Hair follicle dermal papilla cell (primary cell): ENCODE measurements at places on chromosomes 12 and 14. TPM values are rescaled to one million over a fixed set of nuclear protein-coding genes. Genes with fewer than 3 reads are reported as not detected.

The GUCY2C gene
- total RNA-seq, result not detected in 2 replicates

The CBLN3 gene
- 0.97 and 4.4 TPM in 2 replicates for total RNA-seq

The CELA1 gene
- not detected in 2 replicates for total RNA-seq

The HOXC12 gene
- not detected in 2 replicates for total RNA-seq

The TAS2R30 gene
- 3.6 and 8.8 TPM in 2 replicates for total RNA-seq

The AMN gene
- total RNA-seq, result 0.16 and 0.24 TPM in 2 replicates

The TMPRSS12 gene
- total RNA-seq, result not detected in 2 replicates

The IL26 gene
- total RNA-seq, result not detected in 2 replicates

The MDM1 gene
- 9.1 and 14.4 TPM in 2 replicates for total RNA-seq

The RAD9B gene
- 0.65 and 0.97 TPM in 2 replicates for total RNA-seq

The BEGAIN gene
- not detected in 2 replicates for total RNA-seq

The VASH1 gene
- 1.3 and 2.3 TPM in 2 replicates for total RNA-seq

The CLEC4D gene
- not detected in 2 replicates for total RNA-seq

The ERG28 gene
- 6.7 and 9.7 TPM in 2 replicates for total RNA-seq

The KRT73 gene
- not detected in 2 replicates for total RNA-seq

The TNFRSF1A gene
- total RNA-seq, result 214 and 306 TPM in 2 replicates

The GDF3 gene
- total RNA-seq, result not detected in 2 replicates

The CLSTN3 gene
- total RNA-seq, result 7.7 and 13.3 TPM in 2 replicates

The PTGER2 gene
- 0.97 and 1.1 TPM in 2 replicates for total RNA-seq

The BORCS5 gene
- total RNA-seq, result 12.6 and 15.1 TPM in 2 replicates

The DAD1 gene
- 172 and 225 TPM in 2 replicates for total RNA-seq

The TBK1 gene
- 38.6 and 40.7 TPM in 2 replicates for total RNA-seq

The TCTN2 gene
- total RNA-seq, result 21.4 and 27.7 TPM in 2 replicates

The TPPP2 gene
- total RNA-seq, result not detected in 2 replicates

The TAS2R7 gene
- total RNA-seq, result 0.16 TPM in 1 of 2 replicates, not detected in the other

The OR6C2 gene
- total RNA-seq, result not detected in 2 replicates

The P2RX2 gene
- total RNA-seq, result not detected in 2 replicates

The POLE gene
- total RNA-seq, result 14.8 and 16.9 TPM in 2 replicates

The AQP2 gene
- total RNA-seq, result not detected in 2 replicates

The IFNG-AS1 gene
- not detected in 2 replicates for total RNA-seq

The SDSL gene
- total RNA-seq, result 2.3 and 3.6 TPM in 2 replicates

The PLEKHG7 gene
- not detected in 2 replicates for total RNA-seq

The RGS6 gene
- total RNA-seq, result not detected in 2 replicates

The ADAM21 gene
- under 0.01 TPM in 1 of 2 replicates, not detected in the other for total RNA-seq

The PZP gene
- not detected in 2 replicates for total RNA-seq

The EML5 gene
- total RNA-seq, result 0.12 and 0.81 TPM in 2 replicates

The SLCO1B1 gene
- total RNA-seq, result not detected in 2 replicates

The RNFT2 gene
- total RNA-seq, result 0.97 TPM in 2 replicates

The RTL1 gene
- total RNA-seq, result not detected in 2 replicates

The SIX6 gene
- total RNA-seq, result 0.16 TPM in 1 of 2 replicates, not detected in the other

The NACA gene
- 583 and 627 TPM in 2 replicates for total RNA-seq

The NUAK1 gene
- 28.7 and 37.3 TPM in 2 replicates for total RNA-seq

The GALNT16 gene
- total RNA-seq, result 4.0 and 4.9 TPM in 2 replicates

The CCDC177 gene
- total RNA-seq, result not detected in 2 replicates

The TTC6 gene
- under 0.01 TPM in 1 of 2 replicates, not detected in the other for total RNA-seq

The ARG2 gene
- total RNA-seq, result 5.3 and 5.7 TPM in 2 replicates

The POP5 gene
- total RNA-seq, result 11.5 and 18.5 TPM in 2 replicates

The CIROP gene
- total RNA-seq, result 0.12 TPM in 1 of 2 replicates, not detected in the other
